Endodermal cell (in vitro differentiated cells): ENCODE measurements at places on chromosomes 4 and X. TPM values are rescaled to one million over a fixed set of nuclear protein-coding genes. Genes with fewer than 3 reads are reported as not detected.

The GAB1 gene
- total RNA-seq = 32.5 to 44.4 TPM (median 33.3 TPM) in 3 replicates

The SSX1 gene
- total RNA-seq = not detected in 3 replicates

The CT55 gene
- total RNA-seq = 0.24 TPM in 1 of 3 replicates, not detected in the others

The AKAP14 gene
- total RNA-seq = 0.29 and 0.79 TPM in 2 replicates

GRCh38 chrX:1521459-1521956 is 15.5 kb downstream of the P2RY8 start:
- H3K27me3 ChIP-seq = no peaks in the 10 kb centered on the region
- H3K36me3 ChIP-seq = no peaks in the 10 kb centered on the region
- no peak overlapping the region for H3K27ac ChIP-seq
- no peak overlapping the region for H3K4me3 ChIP-seq
- H3K4me1 ChIP-seq = no peaks in the 10 kb centered on the region
- DNase-seq = peak; percentile 75

GRCh38 chrX:38649221-38649620 is 87.9 kb downstream of the TSPAN7 start:
- H3K4me1 ChIP-seq = no peaks in the 10 kb centered on the region
- no peak overlapping the region for H3K27ac ChIP-seq
- DNase-seq = no peak
- no peak overlapping the region for H3K4me3 ChIP-seq
- no peaks in the 10 kb centered on the region for H3K27me3 ChIP-seq

GRCh38 chrX:123361371-123361770 is 177.3 kb downstream of the GRIA3 start:
- H3K4me3 ChIP-seq = no peak overlapping the region
- H3K36me3 ChIP-seq = no peaks in the 10 kb centered on the region
- H3K4me1 ChIP-seq = no peaks in the 10 kb centered on the region

DNA sequence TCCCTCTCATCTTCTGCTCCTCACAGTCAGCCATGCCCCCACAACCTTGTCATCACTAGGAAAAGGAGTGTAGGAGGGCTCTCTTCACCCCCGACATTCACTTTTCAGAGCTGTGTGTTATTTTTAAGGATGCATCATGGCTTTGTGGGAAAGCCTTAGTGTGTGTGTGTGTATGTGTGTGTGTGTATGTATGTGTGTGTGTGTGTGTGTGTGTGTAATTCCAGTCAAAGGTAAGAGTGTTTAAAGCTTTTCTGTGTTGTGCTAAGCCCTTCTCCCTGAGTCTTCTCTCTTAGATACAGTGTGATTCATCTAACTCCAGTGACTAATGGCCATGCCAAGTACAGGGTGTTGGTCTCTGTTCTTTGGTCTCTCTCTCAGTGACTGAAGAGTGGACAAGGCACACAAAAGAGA is 76.6 kb downstream of the CHIC2 start:
- DNase-seq = no peak
- no peaks in the 10 kb centered on the region for H3K4me1 ChIP-seq
- no peaks in the 10 kb centered on the region for H3K36me3 ChIP-seq
- H3K27ac ChIP-seq = no peak overlapping the region
- no peaks in the 10 kb centered on the region for H3K27me3 ChIP-seq

- no peaks in the 10 kb centered on the region for H3K4me1 ChIP-seq
- DNase-seq = no peak
- no peaks in the 10 kb centered on the region for H3K36me3 ChIP-seq
- H3K4me3 ChIP-seq = no peak overlapping the region
Measured at GRCh38 chrX:99795495-99795894, 614.6 kb downstream of the PCDH19 start.
